ENCODE measurements at places on chromosomes 1 and 21. TPM values are rescaled to one million over a fixed set of nuclear protein-coding genes. Genes with fewer than 3 reads are reported as not detected.

GRCh38 chr1:34165422-34165921, 442 bp upstream of the CSMD2 start:
- DNase-seq, result no peak

The CLIC6 gene
- 9.3 TPM for total RNA-seq

The CASQ1 gene
- 21.8 TPM for total RNA-seq

DNA sequence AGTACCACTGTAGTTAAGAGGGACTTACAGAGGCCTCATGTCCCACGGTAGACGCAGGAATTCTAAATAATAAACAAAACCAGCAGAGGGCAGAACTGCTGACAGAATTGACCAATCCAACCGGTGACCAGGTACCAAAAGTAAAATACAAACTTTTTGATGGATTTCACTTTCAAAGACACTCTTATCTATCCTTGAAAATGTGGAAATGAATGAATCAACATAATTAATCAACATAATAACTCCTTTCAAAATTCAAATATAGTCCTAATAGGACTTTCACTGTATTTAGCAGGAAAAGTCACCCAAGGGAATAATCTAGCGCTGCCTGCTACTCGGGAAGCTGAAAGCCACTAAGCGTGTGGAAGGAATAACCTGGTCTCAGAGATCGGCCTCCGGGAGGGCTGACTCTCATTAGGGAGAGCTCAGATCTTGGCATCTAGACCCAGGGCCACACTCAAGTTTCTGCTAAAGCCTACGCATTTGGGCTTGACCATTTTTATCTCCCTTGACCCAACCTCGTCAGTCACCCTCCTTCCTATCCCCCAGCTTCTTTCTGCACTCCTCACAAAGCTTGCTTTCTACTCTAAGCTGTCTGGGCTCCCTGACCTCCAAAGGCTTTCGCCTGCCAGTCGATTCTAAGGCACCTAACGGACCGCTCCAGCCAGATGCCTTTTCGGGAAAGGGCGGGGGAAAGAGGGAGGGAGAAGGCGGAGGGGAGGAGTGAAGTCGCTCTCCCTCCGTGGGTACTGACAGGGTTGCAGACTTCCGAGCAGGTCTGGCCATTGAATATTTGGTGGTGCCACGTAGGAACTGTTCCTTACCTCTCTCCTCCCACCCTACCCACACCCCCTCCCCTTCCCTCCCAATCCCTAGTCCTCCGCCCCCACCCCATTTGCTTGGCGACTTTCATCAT, 1.6 kb downstream of the COL11A1 start:
- no peak for DNase-seq

The DYRK3 gene
- 12.4 TPM for total RNA-seq

The RGS7 gene
- not detected for total RNA-seq

The TNFAIP8L2 gene
- total RNA-seq, result 5.3 TPM

- no peak for DNase-seq
These were observed 65.7 kb downstream of the SETD4 start for GRCh38 chr21:35994613-35995012.

The ATP1A2 gene
- total RNA-seq, result 176 TPM

DNA sequence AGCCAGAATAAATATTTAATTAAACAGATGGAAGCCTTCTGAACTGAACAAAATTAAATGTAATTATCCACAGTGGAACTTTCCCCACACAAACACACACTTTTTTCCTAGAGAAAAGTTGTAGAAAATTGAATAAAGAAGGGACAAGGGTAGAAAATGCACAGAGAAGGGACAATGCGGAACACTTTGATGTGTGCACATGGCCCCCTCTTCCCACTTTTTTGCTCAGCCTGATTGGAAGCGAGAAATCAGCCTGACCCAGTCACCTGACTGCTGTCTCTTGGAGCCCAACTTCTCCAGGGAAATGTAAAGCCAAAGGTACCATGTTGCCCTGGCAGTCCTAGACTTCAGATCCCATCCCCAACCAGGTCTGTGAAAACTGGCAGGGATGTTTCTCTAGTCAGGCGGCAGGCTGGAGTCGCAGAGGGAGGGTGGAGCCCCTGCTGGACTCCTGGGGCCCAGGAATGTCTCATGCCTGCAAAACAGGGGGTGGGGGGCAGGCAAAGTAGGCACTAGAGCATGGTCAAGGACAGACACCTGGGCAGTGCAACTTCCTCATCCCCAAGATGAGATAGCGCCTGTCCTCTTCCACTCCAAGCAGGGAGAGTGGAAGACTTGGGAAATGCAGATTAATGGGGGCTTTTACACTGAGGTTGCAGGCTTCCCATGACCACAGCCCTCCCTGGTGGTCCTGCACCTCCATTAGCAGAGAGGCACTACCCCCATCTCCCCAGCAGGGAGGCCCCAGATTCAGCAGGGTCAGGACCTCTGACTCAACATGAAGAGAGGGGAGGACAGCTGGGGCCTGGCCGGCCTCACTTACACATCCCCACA, 2.8 kb downstream of the CERS2 start:
- DNase-seq, result peak; percentile 28

The DTL gene
- 3.9 TPM for total RNA-seq

- DNase-seq, result no peak
These were observed 9.1 kb downstream of the OLIG1 start for GRCh38 chr21:33078907-33079582.

DNA sequence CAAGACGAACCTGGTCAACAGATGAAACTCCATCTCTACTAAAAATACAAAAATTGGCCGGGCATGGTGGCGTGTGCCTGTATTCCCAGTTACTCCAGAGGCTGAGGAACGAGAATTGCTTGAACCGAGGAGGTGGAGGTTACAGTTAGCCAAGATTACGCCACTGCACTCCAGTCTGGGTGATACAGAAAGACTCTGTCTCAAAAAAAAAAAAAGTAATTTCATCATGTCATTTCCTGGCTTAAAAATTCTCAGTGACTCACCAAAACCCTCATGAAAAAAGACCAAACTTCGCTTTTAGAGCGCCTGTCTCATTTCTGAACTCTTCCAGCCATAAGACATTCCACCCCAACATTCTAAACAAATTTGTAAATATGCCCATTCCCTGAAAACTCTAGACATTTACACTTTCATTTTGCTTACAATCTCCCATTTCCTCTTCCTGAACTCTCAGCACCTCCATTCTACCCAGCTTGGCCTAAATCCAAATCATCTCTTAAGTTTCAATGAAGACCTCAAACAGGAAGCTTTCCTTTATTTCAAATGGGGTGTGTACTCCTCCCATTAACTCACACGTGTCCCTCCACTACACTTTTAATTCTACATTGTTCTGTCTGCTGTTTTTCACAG, 50.5 kb upstream of the PRRC2C start:
- DNase-seq, result peak; percentile 37

DNA sequence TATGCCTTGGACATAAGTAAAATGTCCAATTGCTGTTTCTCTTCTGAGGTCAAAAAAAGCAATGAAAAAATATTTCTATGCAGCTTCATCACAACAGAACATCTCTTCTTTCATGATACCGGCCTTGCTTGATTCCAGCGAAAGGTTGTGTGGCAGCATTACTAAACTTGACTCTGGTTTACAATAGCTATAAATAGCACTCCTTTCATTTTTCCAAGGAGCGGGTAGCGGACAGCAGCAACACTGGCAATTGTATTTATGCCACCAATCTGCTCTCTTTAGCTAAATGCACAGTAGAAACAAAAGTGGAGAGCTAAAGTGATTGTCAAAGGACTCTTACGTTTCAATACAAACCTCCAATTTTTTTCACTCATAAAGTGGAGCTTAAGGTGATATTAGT, 7.5 kb upstream of the DAB1 start:
- DNase-seq, result no peak

- no peak for DNase-seq
These were observed 28.1 kb downstream of the TMEM50B start for GRCh38 chr21:33451634-33452071.

The USH2A gene
- 1.7 TPM for total RNA-seq

The DENND2C gene
- 2.3 TPM for total RNA-seq

DNA sequence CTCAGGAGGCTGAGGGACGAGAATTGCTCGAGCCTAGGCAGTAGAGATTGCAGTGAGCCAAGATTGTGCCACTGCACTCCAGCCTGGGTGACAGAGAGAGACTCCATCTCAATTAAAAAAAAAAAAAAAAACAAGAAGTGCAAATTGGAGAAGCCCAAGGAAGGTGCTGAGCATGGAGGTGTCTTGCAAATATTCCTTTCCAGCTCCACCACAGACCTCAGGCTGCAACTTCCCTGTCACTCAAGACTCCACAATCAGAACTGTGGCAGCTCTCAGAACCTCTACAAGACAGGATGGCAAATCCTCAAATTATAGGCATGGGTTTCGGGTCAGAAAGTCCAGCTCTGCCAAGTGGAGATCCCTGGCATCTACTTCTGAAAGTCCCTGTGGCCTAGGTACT, 104.4 kb upstream of the TIAM1 start:
- no peak for DNase-seq

The AMY2A gene
- not detected for total RNA-seq

DNA sequence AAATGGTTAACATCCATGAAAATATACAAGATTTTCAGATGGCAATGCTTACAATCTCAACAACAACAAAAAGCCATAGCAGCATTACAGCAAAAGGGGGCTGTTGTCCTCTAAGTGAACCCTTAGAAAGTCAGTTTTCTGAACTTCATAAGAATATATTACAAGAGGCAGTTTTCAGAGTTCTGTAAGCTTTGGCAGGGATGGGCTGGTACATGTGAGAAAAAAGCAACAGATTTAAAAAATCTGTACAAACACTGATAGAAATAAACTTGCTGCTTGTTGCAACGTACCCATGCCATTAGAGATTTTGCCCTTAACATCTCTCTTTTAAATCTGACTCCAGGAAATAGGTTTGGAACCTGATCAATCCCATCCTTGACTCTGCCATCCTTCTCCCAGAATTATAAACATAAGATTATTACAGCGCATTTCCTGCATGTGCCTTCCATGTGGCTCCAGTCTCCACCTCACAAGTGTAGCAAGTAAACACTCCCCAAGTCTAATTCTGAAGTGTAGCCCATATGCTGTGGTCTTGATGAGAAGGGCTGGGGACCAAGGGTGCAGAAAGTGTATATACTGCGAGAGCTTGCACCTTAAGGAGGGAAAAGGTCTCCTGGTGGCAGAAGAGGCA, 101.4 kb upstream of the TSPAN2 start:
- no peak for DNase-seq

The ADORA1 gene
- 19.9 TPM for total RNA-seq

DNA sequence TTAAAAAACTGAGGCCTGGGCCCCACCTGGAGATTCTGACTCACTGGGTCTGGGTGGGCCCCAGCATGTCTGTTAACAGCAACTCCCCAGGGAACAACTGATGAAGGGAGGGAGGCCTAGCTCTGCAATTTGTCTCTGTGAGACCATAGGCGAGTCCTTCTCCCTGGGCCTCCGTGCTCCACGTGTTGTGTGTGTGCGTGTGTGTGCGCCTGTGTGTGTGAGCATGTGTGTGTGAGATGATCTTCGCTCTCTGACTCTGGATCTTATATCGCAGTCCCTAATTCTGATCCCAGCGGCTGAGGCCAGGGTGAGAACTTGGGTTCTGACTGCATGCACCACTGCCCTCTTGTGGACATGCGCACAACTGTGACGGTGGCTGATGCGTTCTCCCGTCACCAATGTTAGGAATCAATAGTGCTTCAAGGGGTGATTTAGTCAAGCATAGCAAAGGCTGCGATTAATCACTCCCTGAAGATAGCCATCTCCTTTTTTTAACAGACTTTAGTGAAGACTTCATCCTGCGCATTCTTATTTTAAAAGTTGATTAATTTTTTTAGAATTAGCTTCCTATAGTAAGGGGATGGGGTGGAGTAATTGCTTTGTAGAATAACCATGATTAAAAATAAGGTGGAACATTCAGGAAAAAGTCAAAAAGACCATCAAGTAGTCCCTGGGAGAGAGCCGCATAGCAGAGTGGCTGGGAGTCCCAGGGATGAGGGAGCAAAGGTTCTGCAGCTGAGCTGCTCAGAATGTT, 62.4 kb upstream of the USP24 start:
- DNase-seq, result peak; percentile 88

The TNFRSF14 gene
- 22.6 TPM for total RNA-seq

The TIE1 gene
- 38.9 TPM for total RNA-seq

The LPAR3 gene
- total RNA-seq, result 22.1 TPM

DNA sequence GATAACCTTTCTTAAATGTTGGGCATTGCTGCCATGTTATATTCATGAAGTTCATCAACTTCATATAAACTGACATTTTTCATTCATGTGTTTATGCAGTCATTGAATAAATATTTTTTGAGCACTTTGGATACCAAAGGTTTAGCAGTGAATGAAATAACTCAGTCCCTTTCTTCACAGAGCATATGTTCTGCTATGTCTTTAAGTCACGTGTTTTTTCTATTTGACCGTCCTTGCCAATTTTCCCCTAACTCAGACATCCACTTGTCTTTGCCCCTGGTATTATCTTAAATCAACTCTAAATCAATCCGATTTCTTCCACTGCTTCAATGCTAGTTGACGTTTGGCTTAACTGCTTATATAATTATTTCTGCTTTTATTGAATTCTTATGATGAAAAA, 16.6 kb downstream of the ADARB1 start:
- DNase-seq, result no peak

The LCE6A gene
- total RNA-seq, result not detected

GRCh38 chr1:109477821-109478220, 5.9 kb upstream of the ATXN7L2 start:
- no peak for DNase-seq

The A3GALT2 gene
- total RNA-seq, result not detected

DNA sequence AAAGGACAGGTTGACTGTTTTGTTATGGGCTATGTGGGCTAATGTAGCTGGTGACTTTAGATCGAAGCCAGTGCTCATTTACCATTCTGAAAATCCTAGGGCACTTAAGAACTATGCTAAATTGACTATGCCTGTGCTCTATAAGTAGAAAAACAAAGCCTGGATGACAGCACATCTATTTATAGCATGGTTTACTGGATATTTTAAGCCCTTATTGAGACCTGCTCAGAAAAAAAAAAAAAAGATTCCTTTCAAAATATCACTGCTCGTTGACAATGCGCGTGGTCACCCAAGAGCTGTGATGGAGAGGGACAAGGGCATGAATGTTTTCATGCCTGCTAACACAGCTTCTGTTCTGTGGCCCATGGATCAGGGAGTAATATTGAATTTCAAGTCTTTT, 48.1 kb downstream of the CAMSAP2 start:
- DNase-seq, result no peak

The ITLN2 gene
- total RNA-seq, result 0.21 TPM

GRCh38 chr1:234780531-234781162, 170.7 kb upstream of the IRF2BP2 start:
- no peak for DNase-seq

The EFCAB7 gene
- 10.5 TPM for total RNA-seq

DNA sequence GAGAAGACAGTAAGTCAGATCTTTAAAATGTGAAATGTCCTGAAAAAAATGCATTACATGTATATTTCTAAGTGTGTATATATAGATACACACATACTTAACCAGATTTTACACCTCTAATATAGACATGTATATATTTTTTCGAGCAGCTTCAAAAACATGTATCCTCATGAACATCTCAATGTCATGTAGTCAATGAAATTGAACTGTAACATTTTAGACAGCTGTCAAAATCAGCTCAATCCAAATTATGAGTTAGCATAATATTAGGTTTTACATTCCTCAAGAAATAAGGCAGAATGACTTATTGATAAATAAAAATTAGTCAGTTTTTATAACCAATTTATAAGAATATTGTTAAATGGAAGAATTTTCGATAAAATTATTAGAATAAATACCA, 665.7 kb downstream of the BRINP3 start:
- no peak for DNase-seq

GRCh38 chr1:185846672-185847444, 112.7 kb downstream of the HMCN1 start:
- DNase-seq, result no peak

GRCh38 chr1:241857131-241857530, 9.1 kb downstream of the EXO1 start:
- no peak for DNase-seq

- no peak for DNase-seq
These were observed 117.5 kb upstream of the ARHGEF16 start for GRCh38 chr1:3336641-3337630.

Measured in left cardiac atrium (tissue), 4 donors.